ENCODE measurements at places on chromosomes 4 and X.

GRCh38 chr4:14431155-14432134, 570.8 kb upstream of the CPEB2 start:
- no peak for DNase-seq

GRCh38 chrX:64975491-64975890, 759 bp downstream of the ZC4H2 start:
- DNase-seq: peak; percentile 3

GRCh38 chr4:36067116-36067515, 177.2 kb downstream of the ARAP2 start:
- DNase-seq: no peak

DNA sequence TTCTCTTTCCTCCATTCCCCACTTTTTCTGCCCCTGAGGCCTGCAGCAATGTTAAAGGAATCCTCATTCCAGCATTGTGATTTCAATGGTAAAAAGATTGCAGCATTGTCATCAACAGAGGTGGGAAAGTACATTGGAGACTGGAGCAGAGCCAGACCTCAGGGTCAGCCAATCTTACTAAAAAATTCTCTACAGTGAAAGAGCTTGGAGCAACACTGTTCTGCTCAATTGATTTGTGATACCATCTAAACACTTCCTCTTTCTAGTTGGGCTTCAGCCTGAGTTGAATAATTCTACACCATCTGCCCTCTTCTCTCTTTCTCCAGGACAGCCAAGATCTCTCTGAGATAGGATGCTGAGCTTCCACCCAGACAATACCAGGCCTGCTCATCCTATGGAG, 176.5 kb downstream of the AR start:
- DNase-seq: no peak

GRCh38 chr4:48058617-48059530, 42.3 kb downstream of the NIPAL1 start:
- no peak for DNase-seq

- no peak for DNase-seq
Observed at GRCh38 chr4:66300336-66300934, 630.1 kb upstream of the EPHA5 start.

GRCh38 chrX:110396735-110397134, 38.1 kb downstream of the RTL9 start:
- DNase-seq: no peak

DNA sequence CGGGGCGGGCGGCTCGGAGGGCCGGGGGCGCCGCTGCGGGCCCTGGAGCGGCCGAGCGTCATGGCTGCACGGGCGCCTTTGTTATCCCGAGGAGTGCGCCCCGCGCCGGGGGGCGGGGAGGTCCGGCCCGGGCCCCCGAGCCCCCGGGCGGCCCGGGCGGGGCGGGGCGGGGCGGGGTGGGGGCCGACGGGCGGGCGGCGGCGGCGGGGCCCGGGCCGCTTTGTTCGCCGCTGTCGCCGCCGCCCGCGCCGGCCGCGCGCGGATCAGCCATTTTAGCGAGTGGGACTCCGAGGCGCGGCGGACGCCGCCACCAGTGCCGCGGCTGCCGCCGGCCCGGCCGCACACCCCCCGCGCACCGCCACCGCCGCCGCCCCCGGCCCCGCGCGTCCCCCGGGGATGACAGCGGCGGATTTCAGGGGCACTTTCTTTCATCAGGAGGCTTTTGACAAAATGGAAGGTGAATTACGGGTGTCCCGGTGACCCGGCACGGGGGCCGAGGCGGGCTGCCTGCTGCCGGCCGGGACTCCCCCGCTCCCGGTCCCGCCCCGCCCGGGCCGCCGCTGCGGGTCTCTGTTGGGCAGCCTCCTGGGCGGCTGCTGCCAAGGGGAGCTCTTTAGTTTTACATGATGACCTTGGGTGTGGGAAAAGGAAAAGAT, 1.2 kb downstream of the HMGB3 start:
- no peak for DNase-seq

DNA sequence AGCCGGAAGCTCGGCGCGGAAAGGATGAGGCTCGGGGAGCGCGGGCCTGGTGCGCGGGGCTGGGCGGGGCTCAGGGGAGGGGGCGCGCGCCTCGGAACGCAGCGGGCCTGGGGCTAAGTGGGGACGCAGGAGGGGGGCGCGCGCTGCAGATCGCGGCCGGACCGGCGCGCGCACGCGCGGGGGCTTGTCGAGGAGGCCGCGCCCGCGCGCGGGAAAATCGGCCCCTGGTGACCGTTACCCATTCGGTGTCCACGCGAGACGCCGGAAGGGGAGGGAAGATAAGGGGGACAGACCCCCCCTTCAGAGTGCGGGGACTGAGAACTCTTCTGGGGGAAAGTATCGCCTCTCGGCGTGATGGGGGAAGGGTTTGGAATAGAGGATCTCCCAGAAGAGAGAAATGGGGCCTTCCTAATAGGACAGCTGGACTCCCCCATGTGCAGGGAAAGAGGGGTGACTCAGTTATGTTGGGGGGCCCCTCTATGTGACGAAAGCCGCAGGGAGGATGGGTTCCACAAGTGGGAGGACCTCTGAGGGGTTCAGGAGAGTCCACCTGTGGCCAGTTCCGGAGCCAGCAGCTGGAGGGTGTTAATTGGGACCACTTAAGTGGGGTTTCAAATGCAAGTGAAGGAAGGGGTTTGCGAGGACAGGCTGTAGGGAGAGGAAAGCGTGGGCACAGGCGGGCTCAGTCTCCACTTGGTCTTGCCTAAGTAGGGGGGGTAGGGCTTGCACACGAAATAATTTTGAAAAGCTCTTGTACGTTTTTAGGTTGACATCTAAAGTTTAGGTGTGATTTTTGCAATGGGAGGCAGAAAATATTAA, 584 bp downstream of the SUV39H1 start:
- DNase-seq: no peak

DNA sequence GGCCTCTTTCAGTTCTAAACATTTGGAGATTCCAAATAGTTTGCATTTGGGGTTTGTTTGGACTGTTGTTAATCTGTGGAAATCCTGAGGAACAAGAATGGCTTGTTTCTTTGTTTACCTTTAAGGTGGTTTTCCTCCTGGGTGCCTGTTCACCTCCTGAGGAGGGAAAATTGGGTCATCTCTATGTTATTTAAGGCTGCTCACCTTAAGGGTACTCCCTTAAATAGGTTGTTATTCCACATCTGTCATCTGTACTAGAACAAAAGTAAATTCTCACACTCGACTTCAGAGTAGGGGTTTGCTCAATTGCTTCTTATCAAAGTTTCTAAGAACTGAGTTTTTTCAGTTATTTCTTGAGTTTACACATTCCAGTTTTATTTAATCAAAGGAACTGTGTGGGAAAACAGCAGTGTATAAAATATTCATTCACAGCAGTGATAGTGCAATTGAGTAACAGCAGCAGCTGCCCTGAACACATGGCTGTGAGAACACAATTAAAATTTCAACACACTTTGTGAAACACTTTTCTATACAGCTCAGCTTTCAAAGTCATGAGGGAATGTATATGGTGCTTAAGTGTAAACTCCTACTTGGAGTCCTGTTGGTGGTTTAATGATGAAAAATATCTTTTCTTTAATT, 238.5 kb upstream of the PGRMC2 start:
- no peak for DNase-seq

- DNase-seq: no peak
Observed at GRCh38 chrX:77900688-77901087, 1.4 kb downstream of the COX7B start.

- DNase-seq: no peak
Observed at GRCh38 chr4:171857302-171858012, 44.3 kb downstream of the GALNTL6 start.

GRCh38 chr4:168361365-168362024, 42.9 kb upstream of the DDX60 start:
- DNase-seq: no peak

DNA sequence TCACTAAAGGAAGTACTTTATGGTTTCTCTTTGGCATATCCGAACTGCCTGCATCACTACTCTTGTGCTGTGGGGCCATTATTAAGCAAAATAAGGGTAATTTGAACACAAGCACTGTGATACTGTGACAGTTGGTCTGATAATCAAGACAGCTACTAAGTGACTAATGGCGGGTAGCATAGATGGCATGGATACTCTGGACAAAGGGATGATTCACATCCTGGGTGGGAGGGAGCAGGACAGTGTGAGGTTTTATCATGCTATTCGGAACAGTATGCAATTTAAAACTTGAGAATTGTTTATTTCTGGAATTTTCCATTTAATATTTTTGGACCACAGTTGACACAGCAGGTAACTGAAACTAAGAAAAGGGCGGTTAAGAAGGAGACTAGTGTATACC, 52.6 kb upstream of the CITED1 start:
- DNase-seq: no peak

- DNase-seq: no peak
Observed at GRCh38 chrX:9311421-9312160, 153.3 kb upstream of the TBL1X start.

DNA sequence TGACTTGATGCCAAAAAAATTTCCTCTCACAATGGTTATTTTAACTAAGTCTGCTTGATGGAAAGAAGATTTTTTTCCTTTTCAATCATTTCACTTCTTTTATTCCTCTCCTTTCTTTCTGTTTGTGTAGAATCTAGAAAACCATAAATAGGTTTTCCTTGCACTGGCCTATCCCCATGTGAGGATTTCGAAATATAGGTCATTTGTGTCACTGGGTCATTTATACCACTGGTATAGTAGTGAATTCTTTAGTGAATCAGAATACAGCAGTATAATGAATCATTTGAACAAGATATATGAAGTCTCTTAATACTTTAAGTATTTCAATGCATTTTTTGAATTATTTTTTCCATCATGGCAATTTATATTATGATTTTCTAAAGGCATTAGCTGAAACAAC, 26.6 kb downstream of the PCDH7 start:
- DNase-seq: no peak

GRCh38 chr4:122614621-122615020, 6.2 kb downstream of the IL21 start:
- DNase-seq: no peak

DNA sequence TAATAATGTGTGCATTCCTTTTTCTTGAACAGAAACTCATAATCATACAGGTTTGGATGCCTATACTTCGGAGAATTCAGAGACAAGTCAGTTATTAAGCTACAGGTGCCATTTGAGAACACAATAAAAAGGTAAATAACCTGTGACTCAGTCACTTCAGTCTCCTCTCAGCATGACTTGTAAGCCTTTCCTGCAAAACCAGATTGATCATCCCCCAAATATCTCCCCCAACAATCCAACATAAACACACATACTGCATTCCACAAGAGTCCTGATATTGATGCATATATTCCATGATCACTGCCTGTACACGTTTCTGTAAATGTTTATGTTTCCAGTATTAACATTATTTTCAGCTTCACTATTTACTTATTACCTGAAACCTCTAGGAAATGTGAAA, 110.8 kb downstream of the PWWP3B start:
- no peak for DNase-seq

DNA sequence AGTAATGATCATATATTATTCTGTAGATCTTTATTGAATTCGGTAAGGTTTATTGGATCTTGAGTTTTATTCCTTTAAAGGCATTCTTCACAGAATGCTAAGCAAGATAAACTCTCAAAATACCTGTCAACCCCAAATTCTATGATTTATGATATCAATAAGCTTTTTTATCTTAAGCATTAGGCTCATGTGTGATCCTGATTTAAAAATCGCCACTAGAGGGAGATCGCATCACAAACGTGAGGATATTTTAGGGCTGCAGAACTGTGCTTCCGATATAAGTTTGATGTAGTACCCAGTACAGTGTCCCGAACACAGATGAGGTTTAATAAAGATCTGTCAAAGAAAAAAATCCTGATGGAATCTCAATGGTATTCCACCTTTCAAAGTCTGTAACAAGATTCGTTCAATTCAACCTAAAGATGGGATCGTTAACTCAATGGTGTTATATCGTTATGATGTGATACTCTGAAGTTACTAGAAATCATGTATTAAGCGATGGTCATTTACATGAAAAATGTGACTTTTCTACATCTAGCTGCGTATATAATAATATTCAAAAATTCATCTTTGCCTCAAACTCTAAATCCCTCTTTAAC, 169.0 kb downstream of the CORIN start:
- peak; percentile 1 for DNase-seq

GRCh38 chrX:331825-332495, 13.4 kb upstream of the GTPBP6 start:
- DNase-seq: no peak

DNA sequence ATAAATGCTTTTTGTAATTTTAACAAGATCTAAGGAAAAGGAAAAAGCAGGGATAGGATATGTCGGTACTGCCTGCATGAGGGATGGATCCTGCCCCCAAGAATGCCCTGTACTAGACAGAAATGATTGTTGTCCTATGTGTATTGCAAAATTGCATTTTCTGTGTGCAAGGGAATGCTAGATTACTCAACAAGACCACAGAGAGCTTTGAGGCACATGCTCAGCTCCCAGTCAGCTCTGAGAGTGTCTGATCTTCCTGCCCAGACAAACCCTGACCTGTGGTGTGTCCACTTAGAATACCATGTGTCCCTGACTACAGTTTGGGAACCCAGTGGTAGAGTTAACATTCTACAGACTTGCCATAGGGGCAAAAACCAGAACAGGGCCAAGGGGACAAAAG, 129.2 kb upstream of the PAK3 start:
- DNase-seq: no peak

- DNase-seq: no peak
Observed at GRCh38 chr4:82358847-82359246, 14.9 kb downstream of the HNRNPD start.

- no peak for DNase-seq
Observed at GRCh38 chr4:36551697-36552214, 270.3 kb downstream of the DTHD1 start.

DNA sequence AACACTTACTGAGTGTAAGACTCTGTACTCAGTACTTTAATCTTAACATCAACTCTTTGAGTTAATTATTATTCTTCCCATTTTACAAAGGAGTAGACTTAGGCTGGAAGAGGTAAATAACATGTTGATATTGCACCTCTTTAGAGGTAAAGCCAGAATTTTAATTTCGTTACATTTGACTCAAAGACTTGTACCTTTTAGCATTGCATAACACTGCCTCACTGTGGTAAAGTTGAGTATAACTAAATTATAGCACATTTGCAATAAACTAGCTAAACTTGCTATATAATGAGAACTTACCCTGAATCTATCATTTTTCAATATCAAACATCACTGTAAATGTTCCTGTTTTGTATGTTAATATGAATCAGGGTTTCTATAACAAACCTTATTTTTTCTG, 218.5 kb downstream of the PRR32 start:
- DNase-seq: no peak

GRCh38 chr4:165011403-165011802, 20.4 kb upstream of the TRIM60 start:
- no peak for DNase-seq

All from activated CD4-positive, alpha-beta T cell treated with anti-CD3 and anti-CD28 coated beads, Interleukin-2, amount 50 U/mL, for 1 hour (primary cell).